NCI-H2081 (cell line): ENCODE measurements at places on chromosomes 7 and 10.

DNA sequence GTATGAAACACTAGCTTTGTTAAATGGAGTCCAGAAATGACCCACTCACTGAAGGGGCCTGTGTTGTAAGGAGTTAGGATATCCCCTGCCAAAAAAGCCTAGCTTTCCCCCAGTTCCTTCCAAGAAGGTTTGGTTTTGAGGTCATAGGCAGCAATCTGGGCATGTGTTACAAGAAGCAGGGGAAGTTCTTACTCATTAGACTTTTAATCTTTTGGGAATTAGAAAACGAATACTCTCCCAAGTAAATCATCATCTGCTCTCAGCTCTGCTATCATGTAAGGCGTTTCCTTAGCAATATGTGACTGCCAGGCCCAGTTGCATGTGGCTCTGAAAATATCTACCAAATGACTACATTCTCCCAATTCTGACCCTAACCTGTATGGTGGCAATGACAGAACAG, 3.7 kb downstream of the NOD1 start:
- DNase-seq: no peak

- DNase-seq: no peak
Observed at GRCh38 chr10:86658751-86659150, 4.4 kb downstream of the OPN4 start.

- DNase-seq: no peak
Observed at GRCh38 chr10:29545122-29545521, 89.6 kb downstream of the SVIL start.

DNA sequence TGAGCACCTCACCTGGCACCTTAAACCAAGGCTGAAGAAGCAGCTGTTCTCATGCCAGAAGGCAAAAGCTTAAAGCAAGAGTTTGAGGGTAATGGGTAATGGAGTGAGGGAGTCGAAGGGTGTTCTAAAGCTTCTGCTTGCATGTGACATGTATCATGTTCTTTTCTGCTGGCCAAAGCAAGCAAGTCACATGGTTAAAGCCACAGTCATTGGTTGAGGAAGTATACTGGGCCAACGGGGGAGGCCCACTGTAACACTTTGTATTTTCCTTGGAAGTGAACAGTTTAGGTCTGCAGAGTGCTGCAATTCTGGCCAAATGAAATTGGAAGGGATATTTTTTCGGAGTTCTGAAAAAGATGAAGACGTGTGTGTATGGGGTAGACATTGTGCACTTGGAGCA, 75.7 kb downstream of the REEP3 start:
- no peak for DNase-seq

- DNase-seq: no peak
Observed at GRCh38 chr10:34890939-34891338, 75.8 kb upstream of the PARD3 start.

DNA sequence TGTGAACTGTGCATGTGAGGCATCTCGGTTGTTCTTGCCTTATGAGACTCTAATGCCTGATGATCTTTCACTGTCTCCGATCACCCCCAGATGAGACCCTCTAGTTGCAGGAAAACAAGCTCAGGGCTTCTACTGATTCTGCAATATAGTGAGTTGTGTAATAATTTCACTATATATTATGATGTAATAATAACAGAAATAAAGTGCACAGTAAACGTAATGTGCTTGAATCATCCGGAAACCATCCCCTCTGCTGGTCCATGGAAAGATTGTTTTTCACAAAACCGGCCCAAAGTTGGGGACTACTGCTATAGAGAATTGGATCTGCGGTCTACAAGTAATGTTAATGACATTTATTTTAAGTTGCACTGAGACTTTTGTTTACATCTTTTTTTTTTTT, 126.7 kb downstream of the TPST1 start:
- no peak for DNase-seq
